ENCODE measurements at places on chromosomes 12 and 14.

DNA sequence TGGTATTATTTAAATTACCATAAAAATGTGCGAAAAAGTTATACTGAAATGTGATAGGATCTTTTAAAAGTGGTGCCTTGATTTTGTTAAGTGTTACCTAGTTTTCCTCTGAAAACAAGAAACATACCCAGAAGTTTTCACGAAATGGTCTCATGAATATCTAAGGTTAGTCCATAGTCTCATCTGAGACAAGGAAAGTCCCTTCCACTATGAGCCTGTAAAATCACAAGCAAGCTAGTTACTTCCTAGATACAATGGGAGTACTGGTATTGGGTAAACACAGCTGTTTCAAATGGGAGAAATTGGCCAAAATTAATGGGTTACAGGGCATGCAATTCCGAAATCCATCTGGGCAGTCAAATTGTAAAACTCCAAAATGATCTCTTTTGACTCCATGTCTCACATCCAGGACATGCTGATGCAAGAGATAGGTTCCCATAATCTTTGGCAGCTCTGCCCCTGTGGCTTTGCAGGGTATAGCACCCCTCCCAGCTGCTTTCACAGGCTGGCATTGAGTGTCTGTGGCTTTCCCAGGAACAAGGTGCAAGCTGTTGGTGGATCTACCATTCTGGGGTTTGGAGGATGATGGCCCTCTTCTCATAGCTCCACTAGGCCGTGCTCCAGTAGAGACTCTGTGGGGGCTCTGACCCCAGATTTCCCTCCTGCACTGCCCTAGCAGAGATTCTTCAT, 271.4 kb downstream of the NAV3 start:
- no peak for DNase-seq

- DNase-seq = peak; percentile 10
Measured at GRCh38 chr12:8697120-8697475, 693 bp upstream of the RIMKLB start.

- DNase-seq = peak; percentile 54
Measured at GRCh38 chr14:90760591-90761316, 55.5 kb downstream of the TTC7B start.

DNA sequence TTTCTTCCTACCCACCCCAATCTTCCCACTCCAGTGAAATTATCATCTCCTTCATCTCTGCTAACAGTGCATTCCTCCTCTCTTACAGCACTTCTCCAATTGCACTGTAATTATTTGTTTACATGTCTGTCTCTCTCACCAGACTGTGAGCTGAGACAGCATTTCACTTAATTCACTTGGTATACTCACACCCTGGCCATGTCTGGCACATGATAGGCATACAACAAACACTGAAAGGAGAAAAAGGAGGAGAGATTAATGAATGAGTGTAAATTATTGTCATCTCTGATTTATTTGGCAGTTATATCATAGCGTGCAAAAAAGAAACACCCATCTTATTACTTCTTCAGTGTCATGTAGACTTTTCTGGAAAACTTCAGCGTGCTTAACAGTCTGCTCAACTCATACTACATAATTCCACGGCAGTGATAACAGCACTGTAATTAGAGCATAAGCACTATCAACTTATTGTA, 452.3 kb downstream of the ADAMTS20 start:
- DNase-seq = no peak

DNA sequence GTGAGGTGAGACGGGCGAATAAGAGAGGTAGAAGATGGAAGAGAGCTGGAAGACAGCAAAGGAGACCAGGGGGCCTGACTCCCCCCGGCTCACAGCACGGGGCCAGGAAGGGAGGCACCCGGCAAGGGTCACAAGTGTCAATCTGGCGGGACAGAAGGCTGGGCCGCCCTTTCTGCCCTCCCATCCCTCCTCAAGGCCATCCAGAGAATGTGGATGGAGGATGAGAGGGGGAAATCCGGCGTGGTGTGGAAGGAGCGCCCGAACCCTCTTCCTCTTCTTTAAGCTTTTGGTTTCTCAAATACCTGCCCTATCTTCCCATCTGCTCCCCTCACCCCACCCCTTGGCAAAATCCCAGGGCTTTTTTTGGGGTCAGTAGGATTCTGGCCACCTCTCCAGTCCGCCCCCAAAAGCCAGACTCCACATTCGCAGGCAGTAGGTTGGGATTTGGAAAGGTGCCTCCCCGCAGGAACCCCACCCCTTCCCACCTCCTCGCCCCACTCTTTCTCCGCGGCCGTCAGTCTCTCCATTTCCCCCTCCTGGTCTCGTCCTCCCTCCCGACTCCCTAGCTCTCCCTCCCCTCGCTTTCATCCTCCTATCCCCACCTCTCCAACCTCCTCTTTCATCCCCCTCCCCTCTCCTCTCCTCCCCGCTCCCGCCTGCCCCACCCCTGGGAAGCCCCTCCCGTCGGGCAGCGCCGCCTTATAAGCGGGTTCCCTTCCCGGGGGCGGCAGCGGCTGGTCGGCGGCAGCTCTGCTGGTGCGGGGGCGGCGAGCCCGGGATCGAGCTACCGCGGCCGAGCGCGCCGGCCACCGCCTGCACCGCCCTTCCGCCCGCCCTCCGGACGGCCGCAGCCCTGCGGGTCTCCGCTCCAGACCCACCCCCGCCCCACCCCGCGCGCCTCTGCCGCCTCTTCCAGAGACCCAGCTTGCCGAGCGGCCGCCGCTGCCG, at the start of gene PTMS:
PTMS (plus strand) TSS at position 730 of the 948 bp plus-strand sequence. CDS start 343 bp downstream, outside the sequence.
- peak; percentile 68 for DNase-seq

- DNase-seq = peak; percentile 67
Measured at GRCh38 chr12:112971248-112971647, 7.1 kb upstream of the OAS2 start.

DNA sequence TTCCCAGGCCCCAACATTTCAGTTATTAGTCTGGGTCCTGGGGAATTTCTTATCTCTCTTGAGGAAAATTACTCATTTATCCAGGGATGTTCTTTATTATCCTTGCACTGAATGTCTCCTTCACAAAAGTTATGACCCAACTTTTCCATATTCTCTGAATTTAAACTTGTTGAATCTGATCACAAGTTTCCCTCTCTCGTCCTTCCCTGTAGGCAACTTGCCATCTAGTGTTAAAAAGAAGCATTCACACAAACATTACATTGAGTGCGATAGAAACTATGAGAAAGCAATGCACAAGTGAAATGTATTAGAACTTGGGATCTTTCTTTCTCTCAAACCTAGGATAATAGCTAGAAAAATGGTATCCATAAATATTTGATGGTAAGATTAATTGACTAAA, 608.4 kb downstream of the FSCB start:
- DNase-seq = no peak

DNA sequence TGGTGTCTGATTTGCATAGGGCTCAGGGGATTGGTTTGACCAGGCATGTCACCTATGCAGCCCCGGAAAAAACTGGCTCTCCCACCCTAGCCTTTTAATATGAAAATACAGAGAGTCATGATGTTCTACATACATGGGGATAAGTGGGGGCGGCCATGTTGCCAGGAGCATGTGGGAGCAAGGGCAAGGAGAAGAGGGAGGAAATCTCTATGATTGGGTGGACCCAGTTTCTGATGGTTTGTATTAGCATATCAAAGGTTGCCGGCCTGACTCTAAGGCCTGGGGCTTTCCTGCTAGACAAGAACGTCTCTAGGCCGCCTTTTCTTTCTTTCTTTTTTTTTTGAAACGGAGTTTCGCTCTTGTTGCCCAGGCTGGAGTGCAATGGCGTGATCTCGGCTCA, 123.4 kb upstream of the CPSF6 start:
- no peak for DNase-seq

DNA sequence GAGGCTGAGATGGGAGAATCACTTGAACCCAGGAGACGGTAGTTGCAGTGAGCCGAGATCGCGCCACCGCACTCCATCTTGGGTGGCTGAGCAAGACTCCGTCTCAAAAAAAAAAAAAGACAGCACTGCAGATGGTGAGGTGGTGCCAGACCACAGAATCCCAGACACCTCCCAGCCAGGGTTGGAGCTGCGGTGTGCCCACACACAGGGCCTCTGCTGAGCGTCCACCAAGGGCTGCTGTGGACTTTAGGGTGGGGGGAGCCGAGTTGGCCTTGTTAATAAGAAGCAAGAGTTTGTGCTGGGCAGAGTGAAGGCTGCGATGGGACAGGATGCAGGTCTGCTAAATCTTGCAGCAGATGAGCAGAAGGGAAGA, 14.2 kb downstream of the KMT5A start:
- no peak for DNase-seq

DNA sequence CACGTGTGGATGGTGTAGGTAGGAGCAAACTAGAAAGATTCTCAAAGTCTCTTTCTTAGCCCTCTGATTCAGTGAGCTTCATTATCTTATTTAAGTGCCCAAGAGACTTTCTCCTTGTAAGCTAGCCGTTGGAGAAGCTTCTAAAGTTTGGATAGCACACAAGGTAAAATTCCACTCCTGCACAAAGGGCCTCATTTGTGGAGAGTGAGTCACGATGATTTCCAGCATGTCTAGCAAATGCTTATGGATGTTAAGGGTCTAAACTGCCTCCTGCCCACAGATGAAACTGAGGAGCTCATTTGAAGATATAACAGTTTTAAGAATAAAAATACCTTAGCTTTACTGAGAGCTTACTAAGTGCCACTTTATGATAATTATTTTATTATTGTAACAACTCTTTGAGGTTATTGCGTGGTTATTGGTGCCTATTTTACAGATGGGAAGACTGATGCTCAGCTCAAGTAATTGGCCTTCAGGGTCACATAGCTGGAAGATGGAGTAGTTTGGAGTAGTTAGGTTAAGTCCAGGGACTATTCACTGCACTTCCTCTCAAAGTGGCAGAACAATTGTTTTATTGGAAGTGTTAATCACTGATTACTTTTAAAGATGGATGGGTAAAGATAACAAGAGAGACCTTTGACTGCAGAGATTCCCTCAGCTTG, 78.7 kb upstream of the HIF1A start:
- DNase-seq = no peak

DNA sequence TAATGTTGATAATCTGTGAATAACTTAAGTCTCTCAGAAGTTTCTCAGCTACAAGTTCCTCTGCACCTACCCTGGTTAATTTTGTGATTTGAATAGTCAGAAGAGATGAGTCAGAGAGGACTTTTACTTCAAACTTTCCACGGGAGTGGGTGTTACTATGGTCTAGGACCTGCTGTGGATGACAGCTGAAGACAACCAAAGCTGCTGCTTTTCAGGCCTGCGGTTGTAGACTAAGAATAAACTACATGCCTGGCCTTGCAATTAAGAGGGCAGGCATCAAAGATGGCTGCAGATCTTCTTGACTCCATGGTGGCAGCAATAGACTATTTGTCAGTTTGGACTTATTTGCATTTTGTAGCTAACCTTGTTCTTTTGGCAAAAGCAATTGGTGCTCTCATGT, 227.1 kb upstream of the KRR1 start:
- DNase-seq = no peak

Data from NCI-H524 treated with DMSO at 0.1 percent for 48 hours (cell line).